ENCODE measurements at places on chromosomes 13 and 19.

- no peak for DNase-seq
These were observed 198.2 kb downstream of the EFNB2 start for GRCh38 chr13:106337096-106337850.

DNA sequence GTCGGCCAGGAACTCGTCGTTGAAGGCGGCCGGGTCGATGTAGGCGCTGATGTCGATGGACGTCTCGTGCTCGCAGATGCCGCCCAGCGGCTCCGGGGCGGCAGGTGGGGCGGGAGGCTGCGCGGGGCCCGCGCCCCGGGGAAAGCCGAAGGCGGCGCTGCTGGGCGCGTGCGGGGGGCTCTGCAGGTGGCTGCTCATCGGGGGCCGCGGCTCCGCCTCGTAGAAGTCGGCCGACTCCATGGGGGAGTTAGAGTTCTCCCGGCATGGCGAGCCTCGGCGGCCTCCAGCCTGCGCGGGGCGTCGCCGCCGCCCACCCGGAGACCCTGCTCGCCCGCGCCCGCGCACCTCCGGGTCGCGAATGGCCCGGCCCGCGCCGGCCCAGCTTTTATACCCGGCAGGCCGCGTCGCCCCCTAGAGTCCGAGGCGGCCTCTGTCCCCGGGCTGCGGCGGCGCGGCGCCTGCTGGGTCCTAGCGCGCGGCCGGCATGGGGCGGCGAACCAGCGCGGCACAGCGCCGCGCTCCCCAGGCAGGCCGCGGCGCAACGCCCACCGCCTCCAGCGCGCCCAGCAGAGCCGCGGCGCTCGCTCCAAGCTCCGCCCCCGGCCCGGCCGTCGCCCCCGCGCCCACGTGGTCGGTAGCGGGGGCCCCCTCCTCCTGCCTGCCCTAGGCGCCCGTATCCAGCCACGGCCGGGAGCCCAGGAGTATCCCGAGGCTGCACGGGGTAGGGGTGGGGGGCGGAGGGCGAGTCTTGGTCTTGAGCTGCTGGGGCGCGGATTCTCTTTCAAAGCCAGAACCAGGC lies at the start of gene CEBPA:
Gene CEBPA (minus strand): TSS at position 360 of the 799 bp plus-strand sequence. CDS start 120 bp downstream, at position 240.
- DNase-seq, result peak; percentile 56

GRCh38 chr19:44850641-44851109 lies 4.6 kb downstream of the NECTIN2 start:
- no peak for DNase-seq

DNA sequence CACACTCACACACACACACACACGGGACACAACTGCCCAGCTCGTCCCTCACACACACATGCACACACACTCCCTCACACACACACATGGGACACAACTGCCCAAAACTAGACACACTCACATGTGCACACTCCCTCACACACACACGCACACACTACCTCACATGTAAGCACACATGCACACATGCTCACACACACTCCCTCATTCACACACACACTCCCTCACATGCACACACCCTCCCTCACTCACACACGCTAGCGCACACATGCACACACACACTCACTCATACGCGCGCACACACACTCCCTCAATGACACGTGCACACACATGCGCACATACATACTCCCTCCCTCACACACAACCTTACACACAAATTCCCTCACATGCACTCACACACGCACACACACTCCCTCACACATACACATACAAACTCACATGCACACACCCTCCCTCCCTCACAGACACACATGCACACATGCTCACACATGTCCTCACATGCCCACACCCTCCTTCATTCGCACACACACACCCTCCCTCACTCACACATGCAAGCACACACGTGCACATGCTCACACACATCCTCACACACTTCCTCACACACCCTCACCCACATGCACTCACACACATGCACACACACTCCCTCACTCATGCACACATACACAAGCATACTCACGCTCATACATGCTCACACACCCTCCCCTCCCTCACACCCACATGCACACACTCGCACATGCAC lies 9.0 kb upstream of the RASA3 start:
- no peak for DNase-seq

GRCh38 chr13:44410328-44410859 lies 36.8 kb downstream of the SERP2 start:
- DNase-seq, result no peak

Measured in activated CD4-positive, alpha-beta memory T cell treated with anti-CD3 and anti-CD28 coated beads, Interleukin-2, amount 10 ng/mL, durations not matched to agents 7 days and 5 days (primary cell).